ENCODE measurements at places on chromosomes 7 and 10.

GRCh38 chr10:3424111-3424851, 251.7 kb upstream of the PITRM1 start:
- no peak for DNase-seq

GRCh38 chr10:19683356-19683755, 132.9 kb upstream of the PLXDC2 start:
- DNase-seq = no peak

DNA sequence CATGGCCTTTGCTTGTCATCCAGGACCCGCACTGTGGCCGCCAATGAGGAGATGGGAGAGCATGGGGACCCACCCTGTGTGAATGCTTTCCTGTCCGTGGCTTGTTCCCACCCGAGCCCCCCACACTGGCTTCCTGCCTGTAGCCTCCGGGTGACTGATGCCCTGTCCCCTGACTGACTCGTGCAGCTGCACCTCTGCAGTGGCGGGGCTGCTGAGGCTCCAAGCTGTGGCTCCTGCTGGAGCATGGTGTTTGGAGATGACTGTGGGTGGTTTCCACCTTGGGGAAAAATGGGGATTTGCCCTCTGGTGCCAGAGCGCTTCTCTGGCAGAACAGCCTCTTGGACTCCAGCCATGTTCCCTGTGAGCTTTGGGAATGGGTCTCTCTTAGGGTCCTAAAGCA, 2.1 kb downstream of the CAMK1D start:
- DNase-seq = no peak

- DNase-seq = no peak
These were observed 63.7 kb downstream of the CELF2 start for GRCh38 chr10:11081408-11081807.

DNA sequence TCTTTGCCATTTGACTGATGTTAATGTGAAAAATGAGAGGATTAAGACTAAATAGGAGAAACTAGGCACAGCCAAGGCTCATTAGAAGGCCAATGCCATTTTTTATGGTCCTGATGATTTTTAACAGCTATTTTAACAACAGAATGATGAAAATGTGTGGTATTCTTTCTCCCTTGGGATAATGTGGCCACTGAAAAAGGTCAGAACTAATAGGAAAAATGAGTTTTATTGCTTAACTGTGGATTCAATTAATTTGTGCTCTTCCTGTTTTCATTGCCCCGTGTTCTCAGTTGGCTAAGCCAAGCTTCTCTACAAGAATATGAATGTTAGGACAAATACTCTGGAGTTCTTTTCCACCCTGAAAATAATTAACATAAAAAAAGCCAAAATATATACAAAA, 56.6 kb downstream of the BMPER start:
- DNase-seq = no peak

DNA sequence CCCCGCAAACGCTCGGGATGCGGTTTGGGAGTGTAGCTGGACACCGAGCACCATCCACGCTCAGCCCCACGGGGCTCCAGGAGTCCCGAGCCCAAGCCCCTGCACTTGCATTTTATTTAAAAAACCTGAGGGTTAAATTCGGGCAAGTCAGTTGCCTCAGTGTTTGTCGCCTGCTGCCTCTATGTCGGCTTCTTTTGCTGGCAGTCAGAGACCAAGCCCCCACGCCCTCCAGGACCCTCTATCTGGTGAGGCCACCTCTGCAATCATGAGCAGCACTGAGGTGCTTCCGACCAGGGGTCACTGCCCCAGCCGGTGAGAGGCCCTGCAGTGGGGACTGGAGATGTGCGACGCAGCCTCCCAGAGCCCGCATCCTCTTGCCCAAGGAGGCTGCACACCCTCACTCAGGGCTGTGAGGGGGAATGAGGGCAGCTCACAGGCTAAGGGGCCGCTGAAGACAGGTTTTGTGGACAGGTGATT, 13.3 kb upstream of the ZNF273 start:
- DNase-seq = peak; percentile 6

GRCh38 chr10:59864141-59864962, 42.0 kb downstream of the CCDC6 start:
- no peak for DNase-seq

DNA sequence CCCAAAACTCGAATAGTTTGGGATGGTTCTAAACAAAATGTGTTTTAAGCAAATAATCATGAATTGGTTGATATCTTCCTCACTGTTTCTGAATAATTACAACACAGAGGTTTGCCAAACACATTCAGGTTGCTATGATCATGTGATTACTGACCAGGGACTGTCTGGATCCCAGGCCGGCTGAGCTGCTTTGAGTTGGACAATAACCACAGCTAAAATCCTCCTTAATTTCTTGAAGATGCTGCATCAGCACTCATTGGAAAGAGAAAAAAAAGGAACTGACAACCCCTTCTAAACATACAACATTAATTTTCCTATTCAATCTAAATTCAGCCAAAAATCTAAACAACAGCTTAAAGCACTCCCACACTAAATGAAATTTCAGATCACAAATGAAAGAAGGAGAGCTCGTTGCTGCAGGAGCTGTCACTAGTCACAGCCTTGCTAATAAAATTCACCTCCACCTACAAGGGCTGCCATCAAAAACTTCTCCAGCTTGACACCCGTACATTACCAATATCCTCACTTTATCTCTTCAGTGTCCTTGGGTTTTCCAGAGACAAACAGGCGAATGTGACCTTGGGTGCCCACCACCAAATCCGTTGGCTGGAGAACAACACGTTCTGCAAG, 560.2 kb downstream of the KCNMA1 start:
- DNase-seq = no peak

GRCh38 chr10:80163741-80164341, 31.3 kb downstream of the PLAC9 start:
- peak; percentile 75 for DNase-seq

GRCh38 chr10:132534391-132535064, 3.1 kb upstream of the INPP5A start:
- no peak for DNase-seq

DNA sequence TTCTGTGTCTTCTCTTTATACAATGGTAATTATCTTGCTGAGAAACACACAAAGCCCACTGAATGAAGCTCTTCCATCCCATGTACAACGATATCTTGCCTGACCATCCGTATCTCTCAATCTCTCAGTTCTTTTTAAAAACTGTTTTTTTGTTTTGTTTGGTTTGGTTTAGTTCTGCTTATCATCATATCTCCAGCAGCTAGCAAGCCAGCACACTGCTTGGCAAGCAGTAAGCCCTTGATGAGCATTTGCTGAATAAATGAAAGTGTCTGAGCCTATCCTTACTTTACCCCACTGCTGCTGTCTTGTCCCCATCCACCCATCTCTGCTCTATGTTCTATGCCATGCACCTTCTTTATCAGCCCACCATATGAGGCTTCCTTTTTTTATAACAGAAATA, 34.2 kb downstream of the ITGB1 start:
- DNase-seq = no peak

- no peak for DNase-seq
These were observed 53.5 kb downstream of the SCIN start for GRCh38 chr7:12623885-12624498.

DNA sequence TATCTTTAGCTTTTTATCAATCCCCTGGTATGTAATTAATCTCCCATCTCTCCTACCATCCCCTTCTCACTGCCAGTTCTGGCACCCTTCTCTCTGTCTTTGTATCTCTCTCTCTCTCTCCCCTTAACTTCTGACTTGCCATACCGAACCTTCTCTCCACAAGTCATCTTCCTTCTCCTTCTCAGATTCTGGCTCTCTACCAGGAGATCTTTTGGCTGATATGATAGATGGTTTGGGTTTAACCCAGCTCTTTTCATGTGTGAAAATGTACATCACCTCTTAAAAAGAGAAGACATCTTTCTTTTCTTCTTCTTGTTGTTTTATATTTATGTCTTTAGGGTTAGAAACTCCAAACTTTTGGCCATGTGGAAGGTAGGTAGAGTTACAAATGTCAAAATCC, 196.7 kb downstream of the HGF start:
- no peak for DNase-seq

GRCh38 chr10:24318517-24318916, 109.6 kb downstream of the KIAA1217 start:
- no peak for DNase-seq

GRCh38 chr10:116715341-116715740, 27.0 kb downstream of the HSPA12A start:
- DNase-seq = no peak

DNA sequence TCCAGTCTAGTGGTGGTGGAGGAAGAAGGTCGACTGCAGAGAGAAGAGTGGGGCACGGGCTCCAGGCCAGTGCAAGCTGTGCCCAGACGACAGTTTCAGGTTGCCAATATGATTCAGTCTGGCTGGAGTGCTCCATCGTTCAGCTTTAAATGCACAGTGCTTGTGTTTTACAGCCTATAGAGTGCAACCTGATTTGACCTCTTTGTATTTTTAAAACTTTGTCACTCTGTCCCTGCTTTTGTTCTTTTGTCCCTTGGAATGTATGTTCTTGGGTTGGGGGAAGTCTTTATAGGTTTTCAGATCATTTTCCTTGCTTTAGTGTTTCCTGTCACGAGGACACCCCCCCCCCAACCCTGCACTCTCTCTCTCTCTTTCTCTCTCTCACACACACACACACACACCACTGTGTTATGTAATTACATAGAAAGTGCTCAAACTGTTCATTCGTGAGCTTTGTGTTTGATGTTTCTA, 198.0 kb downstream of the CAMK1D start:
- DNase-seq = no peak

DNA sequence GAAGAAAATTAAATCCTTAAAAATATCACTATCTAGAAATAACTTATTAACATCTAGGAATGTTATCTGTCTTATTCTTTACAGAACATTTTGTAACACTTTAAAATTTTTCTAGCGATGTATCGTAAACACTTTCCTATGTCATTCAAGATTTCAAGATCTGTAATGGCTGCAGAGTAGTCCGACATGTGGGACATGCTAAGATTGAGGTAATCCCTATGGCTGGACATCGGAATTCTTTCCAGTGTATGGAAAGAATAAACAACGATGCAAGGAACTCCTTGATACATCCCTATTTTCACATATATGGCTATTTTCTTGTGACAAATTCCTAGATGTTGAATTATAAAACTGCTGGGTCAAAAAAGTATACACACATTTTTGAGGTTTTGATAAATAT, 37.5 kb downstream of the GNA12 start:
- no peak for DNase-seq

DNA sequence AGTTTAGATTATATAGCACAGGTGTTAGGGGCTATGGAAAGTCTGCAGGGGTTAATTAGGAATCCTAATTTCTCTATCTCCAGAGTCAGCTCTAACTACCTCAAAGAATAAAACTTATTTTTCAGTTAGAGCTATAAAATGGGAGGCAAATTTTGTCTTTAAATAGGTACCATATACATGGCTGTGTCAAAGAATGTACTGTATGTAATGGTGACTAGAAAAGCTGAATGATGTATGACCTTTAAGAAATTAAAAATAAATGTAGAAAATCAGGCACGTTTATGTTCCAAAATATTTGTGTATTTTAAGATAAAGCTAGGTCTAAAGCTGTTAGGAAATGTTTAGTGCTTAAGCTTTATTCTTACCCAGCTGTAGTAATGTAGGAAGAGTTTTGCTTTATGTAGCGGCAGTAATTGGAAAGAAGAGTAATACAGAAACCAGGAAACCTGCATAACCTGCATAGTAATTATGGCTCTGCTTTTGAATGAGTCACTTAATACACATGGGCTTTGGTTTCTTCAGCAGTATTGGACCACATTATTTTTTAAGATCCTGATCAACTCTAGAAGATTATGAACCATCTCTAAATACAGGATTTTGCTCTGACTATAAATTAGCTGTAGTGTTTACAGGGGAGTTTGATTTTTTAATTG, 85.0 kb downstream of the KMT2E start:
- no peak for DNase-seq

DNA sequence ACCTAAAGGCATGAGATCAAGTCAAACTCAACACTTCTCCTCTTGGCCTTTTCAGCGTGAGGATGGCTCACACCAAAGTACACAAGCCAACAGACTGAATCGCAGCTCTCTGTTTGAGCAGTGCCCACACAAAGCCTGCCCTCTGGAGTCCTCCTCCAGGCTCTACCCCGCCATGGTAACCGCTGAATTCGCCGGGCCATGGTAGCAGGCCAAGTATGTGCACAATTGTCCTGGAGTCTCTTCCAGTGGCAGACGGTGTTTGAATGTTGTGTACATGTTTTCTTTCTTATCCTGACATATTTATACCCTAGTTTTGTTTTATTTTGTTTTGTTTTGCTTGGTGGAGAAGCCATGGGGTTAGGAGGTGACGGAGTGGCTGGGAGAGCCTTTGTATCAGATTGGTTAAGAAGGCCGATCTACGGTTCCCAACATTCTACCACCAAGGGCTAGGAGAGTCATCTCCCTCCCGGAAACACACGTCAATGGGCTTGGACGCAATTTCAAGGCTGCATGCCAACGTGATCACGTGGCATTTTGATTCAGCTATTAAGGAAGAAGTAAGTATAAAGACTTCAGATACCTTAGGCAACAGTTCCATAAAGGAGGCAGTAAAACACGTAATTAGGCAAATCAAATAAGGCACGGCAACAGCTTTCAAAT, 12.1 kb upstream of the SHH start:
- no peak for DNase-seq

- no peak for DNase-seq
These were observed 442.0 kb downstream of the MDFIC start for GRCh38 chr7:115363916-115364315.

DNA sequence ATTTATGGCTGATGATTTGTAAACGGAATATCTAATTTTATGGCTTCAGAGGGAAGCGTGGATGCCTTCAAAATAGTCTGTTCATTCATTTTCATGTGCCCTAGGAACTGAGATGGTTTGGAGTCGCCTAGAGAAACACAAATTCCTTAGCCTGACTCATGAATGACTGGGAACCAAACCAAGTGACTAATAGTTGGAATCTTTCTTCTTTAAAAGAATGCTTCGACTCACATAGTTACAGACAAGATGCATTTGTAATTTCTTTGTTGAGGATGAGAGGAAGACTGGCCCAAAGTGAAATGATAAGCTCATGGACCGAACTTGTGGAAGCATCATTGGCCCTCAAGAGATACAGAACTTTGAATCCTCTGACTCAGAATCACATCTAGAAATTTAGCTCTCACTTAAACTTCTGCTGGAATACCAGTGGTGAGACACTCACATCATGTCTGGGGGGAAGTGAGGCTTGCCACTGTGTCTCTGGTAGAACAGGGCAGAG, 1107.2 kb downstream of the NRG3 start:
- DNase-seq = peak; percentile 70
